ENCODE measurements at places on chromosomes 1 and 21.

DNA sequence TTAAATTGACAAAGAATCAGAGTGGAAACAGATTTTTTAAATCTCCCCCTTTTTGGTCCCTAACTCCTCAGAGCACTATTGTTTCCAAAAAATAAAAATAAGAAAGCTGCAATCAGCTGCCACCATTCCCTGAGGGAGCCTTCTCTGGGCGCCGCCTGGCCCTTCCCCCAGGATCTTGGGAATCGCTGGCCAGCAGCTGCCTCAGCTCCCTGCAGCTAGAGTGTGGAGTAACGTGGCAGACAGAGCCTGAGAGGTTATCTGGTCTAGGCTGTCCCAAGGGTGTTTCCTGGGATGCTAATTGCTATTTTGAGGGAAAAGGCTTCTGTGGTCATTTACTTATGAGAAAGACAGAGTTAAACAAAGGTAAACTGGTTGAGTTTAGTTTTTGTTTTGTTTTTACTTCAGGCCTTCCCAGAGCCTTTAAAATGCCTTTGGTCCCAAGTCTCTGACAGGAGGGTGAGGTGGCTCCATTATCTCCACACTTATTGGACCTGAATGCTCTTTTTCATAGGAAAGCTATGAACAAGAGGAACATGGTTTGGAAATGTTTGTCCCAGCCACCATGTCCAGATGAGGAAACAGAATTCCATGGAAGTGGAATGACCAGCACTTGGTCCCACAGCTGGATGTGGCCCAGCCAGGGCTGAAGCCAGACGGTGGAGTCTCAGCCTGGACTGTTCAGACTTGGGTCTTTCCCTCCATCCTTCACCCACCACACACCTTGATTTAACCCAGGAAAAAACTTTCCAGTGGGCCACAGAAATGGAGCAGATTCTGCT is 14.1 kb upstream of the KIAA1614 start:
- no peak for DNase-seq

GRCh38 chr1:109877317-109877771 is 33.3 kb upstream of the CSF1 start:
- no peak for DNase-seq

- DNase-seq: no peak
These were observed 98.9 kb downstream of the RGS2 start for GRCh38 chr1:192907545-192908243.

- DNase-seq: no peak
These were observed 815.5 kb downstream of the BRINP3 start for GRCh38 chr1:189662190-189662589.

DNA sequence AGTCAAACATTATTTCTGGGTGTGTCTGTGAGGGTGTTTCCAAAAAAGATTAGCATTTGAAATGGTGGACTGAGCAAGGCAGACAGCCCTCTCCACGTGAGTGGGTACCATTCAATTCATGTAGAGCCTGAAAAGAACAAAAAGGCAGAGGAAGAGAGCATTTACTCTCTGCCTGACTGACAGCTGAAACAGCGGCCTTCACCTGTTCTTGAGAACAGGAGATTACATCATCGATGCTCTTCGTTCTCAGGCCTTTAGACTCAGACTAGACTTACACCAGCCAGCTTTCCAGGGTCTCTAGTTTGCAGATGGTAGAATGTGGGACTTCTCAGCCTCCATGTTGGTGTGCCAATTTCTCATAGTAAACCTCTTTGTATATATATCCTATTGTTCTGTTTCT is 302.3 kb downstream of the BACH1 start:
- no peak for DNase-seq

- DNase-seq: no peak
These were observed 360.8 kb downstream of the MATN1 start for GRCh38 chr1:30362603-30362990.

DNA sequence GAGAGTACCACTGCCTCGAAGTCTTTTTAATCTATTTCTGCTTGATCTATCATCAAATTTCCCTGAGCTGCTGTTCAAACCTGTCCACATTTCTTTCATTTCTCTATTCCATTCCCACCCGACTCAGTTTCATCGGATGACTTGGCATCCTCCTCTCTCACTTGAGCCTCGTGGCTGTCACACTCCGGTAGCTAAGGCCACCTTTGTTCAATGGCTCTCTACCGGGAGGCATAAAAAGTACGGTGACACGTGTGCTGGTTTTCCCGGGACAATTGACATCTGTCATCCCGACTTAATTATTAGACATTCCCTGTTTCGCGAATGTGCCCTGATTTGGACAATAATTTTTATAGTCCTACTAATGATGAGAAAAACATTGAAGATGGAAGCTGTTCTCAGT is 22.6 kb downstream of the MIS18A start:
- DNase-seq: no peak

DNA sequence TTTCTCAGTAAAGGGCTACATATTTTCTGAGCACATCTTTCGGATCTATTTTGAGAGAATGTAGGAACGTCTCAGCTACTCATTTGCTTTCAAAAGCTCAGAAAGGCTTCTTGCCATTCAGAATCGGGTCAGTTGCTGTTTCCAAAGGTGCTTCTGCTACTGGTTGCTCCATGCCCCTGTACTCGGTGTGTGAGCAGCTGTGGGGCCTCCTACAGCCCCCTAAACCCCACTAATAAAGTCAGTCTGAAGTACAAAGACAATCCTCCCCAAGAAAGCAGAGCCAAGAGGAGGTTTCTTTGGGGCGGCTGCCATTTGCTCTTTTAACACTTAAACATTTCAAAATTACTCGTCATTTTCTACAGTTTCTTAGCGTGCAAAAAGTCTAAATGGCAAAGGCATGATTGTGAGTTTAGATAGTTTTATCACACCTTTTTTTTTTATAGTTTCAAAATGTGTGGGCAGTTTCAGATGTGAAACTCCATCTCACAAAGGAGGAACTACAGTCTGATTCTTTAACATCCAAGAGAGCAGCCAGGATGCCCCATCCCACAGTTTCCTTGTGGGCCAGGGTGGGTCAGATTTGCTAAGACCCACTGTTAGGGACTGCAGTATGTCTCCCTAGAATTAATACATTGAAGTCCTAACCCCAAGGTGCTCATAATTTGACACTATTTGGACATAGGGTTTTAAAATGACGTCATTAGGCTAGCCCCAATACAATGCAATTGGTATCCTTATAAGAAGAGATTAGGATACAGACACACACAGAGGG is 4.1 kb downstream of the RUNX1 start:
- DNase-seq: no peak

DNA sequence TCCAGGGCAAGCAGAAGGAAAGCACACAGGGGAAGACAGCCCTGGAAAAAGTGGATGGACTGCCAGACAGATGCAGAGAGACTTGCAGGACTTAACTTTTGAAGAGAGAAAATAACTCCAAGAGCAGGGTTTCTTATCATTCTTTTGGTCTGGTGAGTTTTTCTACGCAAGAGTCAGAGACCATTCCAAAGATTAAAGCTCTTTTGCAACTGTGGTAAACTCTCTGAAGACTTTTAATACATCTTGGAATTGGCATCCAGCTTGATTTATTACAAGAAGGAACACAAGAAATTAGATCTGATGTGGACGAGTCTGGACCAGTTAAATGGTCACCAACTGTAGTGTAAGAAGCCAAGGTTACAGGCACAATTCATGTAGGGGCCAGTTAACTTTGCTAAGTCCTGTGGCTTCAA is 153.4 kb downstream of the SIPA1L2 start:
- DNase-seq: no peak

DNA sequence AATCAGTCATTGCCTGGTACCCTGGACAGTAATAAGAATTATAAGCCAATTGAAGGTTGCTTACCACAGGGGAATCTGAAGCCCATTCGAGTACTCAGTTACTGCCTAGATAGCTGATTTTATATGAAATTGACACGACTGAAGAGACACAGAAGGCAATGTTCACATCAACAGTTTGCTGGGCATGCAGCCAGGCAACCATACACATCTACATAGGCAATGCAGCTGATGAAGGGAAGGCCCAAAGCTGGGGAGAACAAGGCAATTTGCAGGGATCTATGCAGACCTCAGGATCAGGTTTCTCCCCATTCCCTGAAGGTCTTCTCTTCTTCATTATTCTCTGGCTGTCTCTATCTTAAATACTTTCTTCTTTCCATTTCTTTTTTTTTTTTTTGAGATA is 448.7 kb downstream of the PTBP2 start:
- DNase-seq: no peak

DNA sequence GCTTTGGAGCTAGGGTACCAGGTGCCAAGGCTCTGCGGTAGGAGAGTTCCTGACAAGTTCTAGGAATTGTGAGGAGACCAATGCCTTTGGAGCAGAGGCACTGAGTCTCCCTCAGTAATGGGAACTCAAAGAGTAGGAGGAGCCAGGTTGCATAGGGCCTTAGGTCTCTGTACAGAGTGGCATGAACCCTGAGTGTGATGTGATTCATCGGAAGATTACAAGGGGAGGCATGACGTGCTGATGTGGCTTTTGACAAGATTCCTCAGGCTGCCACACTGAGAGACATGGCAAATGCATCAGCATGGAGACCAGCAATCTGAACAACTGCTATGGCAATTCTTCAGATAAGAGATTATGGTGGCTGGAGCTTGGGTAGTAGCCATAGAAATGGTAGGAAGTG is 94.6 kb upstream of the SLC44A3 start:
- no peak for DNase-seq

DNA sequence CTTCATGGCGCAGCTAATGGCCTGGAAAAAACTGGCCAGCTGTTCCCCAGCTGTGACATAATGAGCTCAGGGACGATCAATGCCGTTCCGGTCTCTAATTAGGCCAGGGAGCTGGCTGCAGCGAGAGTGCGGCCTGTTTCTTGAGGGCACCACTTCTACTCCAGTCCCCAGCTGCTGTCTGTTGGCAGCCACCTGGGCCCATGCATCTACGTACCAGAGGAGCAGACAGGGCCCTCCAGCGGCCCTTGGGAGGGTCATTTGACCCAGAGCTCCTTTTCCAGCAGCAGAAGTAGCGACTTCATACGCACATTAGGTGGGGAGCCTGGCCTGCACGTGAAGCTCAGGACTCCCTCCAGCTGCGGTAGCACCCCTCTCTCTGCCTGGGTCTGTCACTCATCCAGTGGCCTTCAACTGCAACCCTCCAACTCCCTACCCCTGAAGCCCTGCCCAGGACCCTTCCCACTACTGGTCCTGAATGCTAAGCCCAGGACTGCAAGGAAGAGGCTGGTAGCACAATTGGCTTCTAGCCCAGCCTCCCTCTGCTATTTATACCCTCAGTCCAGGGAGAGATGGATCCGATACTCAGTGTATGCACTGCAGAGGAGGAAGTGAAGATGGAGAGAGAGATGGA is 9.1 kb upstream of the GPR61 start:
- DNase-seq: no peak

DNA sequence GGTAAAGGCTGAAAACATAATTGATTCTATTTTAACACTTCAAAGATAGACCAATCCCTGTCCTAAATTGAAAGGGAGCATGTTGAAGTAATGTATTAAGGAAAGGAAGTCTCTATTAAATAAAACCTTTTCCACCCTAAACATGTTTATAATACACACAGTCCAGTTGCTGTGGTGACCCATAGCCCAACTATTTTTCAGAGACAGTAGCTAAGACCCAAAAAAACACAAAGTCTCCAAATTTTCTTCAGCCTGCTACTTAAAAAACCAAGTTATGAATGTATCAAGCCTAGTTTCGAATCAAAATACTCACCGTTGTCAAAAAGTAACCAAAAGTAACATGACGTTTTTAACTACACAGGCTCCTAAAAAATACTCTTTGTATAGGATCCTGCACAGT is 1.6 kb downstream of the ELK4 start:
- no peak for DNase-seq

- no peak for DNase-seq
These were observed 268.4 kb upstream of the USP24 start for GRCh38 chr1:55483523-55483922.

GRCh38 chr1:42815941-42816584 is 859 bp upstream of the ERMAP start:
- DNase-seq: no peak

GRCh38 chr1:17350928-17351446 is 21.0 kb upstream of the PADI6 start:
- DNase-seq: no peak

GRCh38 chr1:11766429-11766776 is 4.4 kb downstream of the C1orf167 start:
- DNase-seq: no peak

DNA sequence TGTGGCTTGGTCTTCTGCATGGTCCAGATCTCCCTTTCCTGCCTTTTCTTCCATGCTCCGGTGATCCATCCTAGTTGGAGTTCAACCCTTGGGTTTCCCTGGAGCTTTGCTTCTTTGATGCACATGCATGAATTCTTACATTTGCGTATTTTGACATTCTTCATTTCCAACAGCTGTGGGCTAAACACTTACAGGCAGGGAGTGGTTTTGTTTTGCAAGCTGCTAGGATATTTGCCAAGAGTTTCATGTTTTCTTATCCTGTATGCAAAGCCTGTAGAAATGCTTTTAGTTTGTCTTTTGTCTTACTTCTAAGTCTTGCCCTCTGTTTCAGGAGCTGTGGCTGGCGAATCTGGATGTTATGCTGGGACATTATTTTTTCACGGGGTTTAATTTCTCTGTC is 90.3 kb upstream of the PAXBP1 start:
- DNase-seq: no peak

GRCh38 chr1:20558191-20558590 is 5.8 kb downstream of the FAM43B start:
- DNase-seq: no peak

DNA sequence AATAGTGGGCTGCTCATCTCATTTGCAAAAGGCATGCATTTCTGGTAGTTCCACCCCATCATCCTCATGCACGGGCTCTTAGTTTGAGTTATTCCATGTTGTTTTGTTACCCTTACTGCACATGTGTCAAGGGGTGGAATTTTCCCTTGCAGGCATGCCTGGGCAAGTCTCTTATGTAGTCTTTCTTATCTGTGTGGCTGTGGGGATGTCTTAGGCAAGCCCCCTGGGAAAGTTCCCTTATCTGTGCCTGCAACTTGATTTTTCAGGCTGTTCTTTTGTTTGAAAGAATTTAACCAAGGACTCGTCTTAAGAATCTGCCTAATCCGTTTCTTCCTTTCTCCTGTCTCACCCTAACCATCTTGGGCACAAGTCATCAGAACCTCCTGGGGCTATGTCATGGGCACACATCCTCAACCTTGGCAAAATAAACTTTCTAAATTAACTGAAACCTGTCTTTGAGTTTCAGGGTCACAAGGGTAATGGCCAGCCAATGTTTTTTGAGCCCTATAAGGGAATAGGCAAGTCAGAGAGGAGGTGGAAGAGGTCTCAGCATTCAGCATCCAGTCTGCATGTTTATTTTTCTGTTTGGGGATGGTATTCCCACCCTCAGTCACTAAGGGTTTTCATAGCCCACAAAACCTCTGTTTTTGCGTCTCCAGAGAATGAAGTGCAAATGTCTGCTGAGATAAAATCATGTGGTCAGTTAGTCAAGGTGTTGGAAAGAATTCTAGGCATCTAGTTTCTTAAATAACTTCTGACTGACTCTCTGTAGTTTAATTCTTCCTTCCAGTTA is 579.7 kb downstream of the PLA2G4A start:
- DNase-seq: no peak

GRCh38 chr21:40636026-40636425 is 210.9 kb downstream of the DSCAM start:
- no peak for DNase-seq

DNA sequence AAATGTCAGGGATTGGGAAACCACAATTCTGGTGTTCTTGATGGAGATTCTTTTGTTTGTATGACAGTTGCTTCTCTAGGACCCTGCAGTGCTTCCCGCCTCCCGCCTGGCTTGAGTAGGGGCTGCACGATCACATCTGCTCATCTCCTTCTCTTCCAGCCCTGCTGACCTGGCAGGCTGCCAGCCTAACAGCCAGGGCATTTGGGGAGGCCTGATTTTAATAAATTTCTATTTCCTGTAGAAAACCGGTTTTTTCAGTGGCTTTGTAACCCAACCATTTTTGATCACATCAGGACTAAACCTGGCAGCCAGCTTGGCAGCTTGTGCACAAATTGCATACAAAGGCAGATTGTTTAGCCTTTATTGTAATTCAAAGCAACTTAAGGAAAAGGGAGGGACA is 78.9 kb downstream of the UBE2U start:
- DNase-seq: no peak

All from stimulated activated CD8-positive, alpha-beta memory T cell treated with anti-CD3 and anti-CD28 coated beads, Interleukin-2, amount 100 ng/mL, for 48 hours (primary cell).